Small intestine (tissue), 16 donors: ENCODE measurements at places on chromosomes 7 and 10.

DNA sequence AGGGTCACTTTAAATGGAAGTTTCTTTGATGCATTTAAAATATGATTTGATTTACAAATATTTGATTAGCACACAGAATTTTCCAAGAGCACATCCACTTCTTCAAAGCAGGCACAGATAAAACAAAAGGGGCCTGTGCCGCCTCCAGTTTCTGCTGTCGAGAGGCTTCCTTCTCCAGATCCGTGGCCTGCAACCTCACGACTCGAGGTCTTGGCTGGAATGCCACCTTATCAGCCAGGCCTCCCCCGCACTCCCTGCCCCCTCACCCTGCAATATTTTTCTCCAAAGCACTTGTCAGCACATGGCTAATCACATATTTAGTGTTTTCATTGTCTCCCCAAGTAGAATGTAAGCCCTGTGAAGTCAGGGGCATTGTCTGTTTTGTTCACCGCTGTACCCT is 12.5 kb downstream of the PYROXD2 start:
- DNase-seq: no peak

DNA sequence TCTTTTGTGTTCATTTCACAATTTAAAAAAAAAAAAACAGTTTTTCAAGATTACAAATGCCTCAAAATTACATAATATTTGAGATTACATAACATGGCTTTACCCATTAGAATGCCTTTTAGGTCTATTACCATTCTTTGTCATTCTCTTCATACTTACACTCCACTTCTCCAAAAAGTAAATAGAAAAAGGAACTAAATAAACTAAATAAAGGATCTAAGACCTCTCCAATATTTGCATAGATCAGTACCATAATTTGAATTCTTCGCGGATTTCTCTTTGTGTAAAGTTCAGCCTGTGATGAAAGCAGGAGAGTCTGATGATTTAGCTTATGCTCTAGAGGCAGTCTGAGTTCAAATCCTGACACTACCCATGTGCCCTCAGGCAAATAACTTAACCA is 56.4 kb upstream of the C1GALT1 start:
- no peak for DNase-seq

GRCh38 chr10:3757638-3758490 is 27.1 kb downstream of the KLF6 start:
- peak; percentile 61 for DNase-seq

DNA sequence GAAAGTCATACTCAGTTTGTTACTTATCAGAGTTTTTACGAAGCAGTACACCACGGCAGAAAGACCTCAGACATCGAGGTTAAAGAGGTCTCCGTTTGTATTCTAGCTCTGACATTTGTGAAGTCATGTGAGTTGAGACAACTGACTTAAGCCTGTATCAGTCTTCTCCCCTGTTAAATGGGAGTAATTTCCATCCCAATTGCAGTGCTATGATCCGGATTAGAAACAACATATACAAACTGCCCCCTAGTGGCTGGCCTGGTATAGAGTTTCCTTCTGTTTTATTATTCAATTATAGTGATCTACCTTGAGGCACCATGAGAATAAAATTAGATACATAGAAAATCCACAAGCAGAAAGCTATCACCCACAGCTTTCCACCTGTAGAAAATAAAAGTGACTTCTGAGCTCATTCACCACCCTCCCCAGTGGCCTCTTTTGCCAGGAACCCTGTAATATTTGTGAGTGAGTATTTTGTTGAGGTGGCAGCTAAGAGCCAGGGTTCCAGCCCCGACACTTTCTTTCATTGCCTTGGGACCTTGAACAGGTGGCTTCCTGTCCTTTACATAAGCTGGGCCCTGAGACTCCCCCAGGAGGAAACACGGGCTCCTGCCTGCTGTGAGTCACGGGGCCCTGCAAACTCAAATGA is 607.2 kb upstream of the MGMT start:
- DNase-seq: peak; percentile 44

GRCh38 chr10:120132811-120133210 is 240.3 kb downstream of the SEC23IP start:
- no peak for DNase-seq

DNA sequence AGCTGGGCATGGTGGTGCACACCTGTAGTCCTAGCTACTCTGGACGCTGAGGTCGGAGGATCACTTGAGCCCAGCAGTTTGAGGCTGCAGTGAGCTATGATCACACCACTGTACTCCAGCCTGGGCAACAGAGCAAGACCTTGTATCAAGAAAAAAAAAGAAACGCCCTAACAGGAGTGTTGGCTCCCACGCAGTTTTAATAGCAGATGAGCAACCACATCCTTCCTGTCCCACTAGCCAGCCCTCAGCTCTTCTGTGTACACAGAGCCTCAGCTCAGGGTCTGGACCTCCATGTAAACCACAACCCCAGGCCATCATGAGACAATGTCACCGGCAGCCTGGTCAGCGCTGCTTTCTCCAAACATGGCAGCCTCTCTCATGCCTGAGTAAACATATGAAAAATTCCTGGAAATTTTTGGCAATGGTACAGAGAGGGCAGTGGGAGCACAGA is 108.2 kb downstream of the PIP4K2A start:
- peak; percentile 10 for DNase-seq
